OCI-LY7 (cell line): ENCODE measurements at places on chromosomes 1 and 21.

GRCh38 chr1:212613440-212614335, 5.1 kb downstream of the ATF3 start:
- DNase-seq, result no peak

DNA sequence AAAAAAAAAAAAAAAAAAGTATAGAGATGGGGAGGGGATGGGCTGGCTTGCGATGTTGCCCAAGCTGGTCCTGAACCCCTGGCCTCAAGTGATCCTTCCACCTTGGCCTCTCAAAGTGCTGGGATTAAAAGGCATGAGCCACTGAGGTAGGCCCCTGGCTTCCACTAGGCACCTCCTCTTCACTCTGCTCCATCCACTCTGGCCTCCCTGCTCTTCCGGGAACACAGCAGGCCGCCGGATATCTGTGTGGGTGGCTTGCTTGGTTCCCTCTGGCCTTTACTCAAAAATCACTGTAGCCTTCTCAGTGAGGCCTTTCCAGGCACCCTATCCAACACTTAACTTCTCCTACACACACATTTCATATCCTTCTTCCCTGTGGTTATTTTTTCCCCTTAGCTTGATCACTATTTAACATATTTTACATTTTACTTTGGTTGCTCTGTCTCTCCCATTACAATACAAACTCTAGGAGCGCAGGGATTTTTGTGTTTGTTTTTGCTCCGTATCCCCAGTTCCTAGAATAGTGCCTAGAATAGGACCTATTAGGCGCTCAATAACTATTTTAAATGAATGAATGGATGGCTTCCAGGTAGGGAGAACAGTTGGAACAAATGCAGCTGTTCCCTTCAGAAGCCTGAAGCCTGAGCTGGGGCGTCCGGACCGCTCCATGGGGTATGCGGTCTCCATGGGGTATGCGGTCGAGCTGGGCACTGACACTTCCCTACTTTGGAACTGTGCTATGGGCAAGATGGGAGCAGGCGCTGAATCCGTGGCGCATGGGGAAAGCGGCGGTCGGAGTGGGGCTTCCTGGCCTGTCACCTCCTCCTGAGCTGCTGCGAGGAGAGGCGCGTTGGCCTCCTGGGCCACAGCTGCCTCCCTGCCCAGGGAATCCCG, 46.7 kb downstream of the H3-3A start:
- DNase-seq, result no peak

GRCh38 chr1:6466023-6466422, at the start of gene TNFRSF25:
Gene TNFRSF25, minus strand, starts transcription at chr1:6466173. Its CDS starts 66 bp downstream, at chr1:6466107.
- DNase-seq, result no peak

- DNase-seq, result no peak
These were observed 63.3 kb upstream of the PARP1 start for GRCh38 chr1:226470921-226471866.

GRCh38 chr21:45451091-45451740, 46.3 kb downstream of the COL18A1 start:
- no peak for DNase-seq
